ENCODE measurements at places on chromosomes 3 and 15.

DNA sequence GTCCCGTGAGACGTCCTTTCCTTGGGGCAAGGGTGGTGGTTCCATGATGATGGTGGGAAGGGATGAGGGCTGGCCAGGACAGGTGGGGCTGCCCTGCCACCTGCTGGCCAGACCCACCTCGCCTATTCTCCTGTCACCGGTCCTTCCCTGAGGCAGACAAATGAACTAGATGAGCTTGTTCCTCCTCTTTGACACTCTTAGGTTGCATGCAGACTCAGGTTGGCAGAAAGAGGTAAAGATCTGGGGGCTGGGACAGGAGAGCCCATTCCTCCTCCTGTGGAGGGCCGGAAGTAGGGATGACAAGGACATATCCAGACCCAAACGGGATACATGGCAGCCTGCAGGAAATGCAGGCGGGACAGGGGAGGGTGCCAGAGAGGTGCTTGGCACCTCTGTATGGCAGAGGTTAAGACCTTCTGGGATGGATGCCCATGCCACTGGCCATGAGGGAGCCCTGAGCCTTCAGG, 38.6 kb downstream of the ACSBG1 start:
- peak; percentile 10 for DNase-seq

- DNase-seq: no peak
Observed at GRCh38 chr3:38177181-38177580, 11.8 kb downstream of the OXSR1 start.

- no peak for DNase-seq
Observed at GRCh38 chr3:16490062-16490619, 23.4 kb downstream of the RFTN1 start.

DNA sequence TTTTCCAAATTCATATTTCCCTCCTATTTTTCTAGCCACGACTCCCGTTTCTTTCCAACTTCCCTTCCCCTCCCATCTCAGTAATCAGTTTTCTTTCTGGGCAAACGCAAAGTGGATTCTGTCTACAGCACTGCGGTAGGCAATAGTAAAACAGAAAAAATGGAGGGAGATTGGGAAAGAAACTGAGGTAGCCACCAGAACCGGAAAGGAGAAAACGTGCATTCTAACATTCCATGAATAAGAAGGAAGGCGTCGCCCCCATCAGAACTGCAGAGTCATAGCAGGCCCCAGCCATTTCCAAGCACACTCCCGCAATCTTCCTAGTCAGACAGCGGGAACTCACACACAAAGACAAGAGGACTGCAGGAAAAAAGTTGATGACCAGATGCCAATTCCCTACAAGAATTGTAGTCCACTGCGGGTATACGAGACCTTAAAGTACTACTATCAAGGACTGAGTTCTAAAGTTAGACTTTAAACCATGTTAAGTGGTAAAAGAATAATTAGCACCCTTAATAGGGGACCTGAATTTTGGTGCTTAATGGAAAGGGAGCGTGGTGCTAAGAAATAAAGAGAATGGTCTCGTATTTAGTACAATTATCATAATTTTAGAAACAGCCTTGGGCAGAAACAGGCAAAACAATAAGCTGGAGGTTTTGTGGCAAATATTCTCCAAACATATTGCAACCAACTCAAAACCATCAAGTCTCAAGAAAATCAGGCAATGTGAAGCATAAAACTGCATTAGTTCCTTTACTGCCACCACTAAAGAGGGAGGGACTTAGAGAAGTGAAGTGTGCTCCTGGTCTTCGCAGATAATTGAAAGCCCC, 1.4 kb downstream of the PFN2 start:
- DNase-seq: no peak

- no peak for DNase-seq
Observed at GRCh38 chr15:70154718-70155347, 57.1 kb upstream of the TLE3 start.

GRCh38 chr15:90087454-90088154, 14.7 kb downstream of the IDH2 start:
- no peak for DNase-seq

GRCh38 chr3:134857356-134857755, 62.3 kb downstream of the EPHB1 start:
- no peak for DNase-seq

- DNase-seq: no peak
Observed at GRCh38 chr3:148937467-148938255, 53.7 kb upstream of the GYG1 start.

DNA sequence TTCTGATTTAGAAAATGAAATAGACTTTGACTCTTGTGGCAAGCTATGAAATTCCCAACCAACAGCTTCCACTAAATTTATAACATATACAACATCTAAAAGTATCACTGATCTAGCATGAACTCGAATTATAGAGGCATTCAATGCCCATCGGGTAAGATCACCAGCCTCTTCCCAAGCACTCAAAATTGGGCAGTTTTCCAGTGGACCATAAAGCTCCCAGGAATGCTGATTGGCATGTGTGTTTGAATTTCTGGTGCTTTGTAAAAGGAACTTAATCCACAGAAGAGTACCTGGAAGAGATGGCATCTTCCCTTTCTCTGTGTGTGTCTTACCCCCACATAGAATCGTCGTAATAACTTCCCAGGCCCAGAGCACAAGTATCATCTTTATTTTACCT, 10.0 kb downstream of the LRTM1 start:
- no peak for DNase-seq

- DNase-seq: no peak
Observed at GRCh38 chr3:120424506-120424905, 26.3 kb downstream of the FSTL1 start.

- no peak for DNase-seq
Observed at GRCh38 chr15:99016680-99017321, 9.2 kb upstream of the PGPEP1L start.

GRCh38 chr3:140499114-140499757, 178.6 kb upstream of the TRIM42 start:
- DNase-seq: no peak

- no peak for DNase-seq
Observed at GRCh38 chr15:33380406-33380805, 69.6 kb downstream of the RYR3 start.

DNA sequence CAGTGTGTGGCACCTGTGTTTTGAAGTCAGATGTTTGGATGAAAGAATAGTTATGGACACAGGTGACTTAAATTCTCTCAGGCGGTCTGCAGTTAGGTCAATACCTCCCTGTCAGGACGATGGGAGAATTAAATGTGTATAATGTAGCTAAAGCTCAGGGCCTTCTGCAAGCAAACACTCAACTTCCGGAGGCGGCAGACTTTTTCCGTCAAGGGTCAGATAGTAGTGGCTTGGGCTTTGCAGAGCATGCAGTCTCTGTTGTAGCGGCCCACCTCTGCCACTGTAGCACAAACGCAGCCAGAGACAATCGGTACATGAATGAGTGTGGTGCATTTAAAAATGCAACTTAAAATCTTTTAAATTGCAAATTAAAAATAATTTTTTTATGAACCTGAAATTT, 47.4 kb downstream of the CMTM8 start:
- no peak for DNase-seq

- no peak for DNase-seq
Observed at GRCh38 chr15:97168704-97169475, 791.6 kb upstream of the ARRDC4 start.

DNA sequence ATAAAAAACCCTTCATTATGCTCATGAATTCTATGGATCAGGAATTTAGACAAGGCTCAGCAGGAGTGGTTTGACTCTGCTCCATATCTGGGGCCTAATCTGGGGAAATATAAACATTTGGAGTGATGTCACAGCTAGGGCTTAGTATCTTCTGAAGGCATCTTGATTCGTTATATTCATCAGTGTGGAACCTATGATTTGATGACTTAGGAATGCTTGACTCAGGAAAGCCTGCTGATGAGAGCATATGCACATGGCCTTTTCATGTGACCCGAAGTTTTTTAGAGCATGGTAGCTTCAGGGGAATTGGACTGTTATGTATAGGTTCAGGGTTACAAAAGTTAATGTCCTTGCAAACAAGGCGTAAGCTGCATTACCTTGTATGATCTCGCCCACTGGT, 184.9 kb upstream of the LRRC3B start:
- no peak for DNase-seq

- no peak for DNase-seq
Observed at GRCh38 chr15:93345981-93346380, 257.0 kb upstream of the RGMA start.

- peak; percentile 37 for DNase-seq
Observed at GRCh38 chr3:71584394-71585011, 975 bp upstream of the FOXP1 start.

- DNase-seq: no peak
Observed at GRCh38 chr3:9934235-9934621, 594 bp downstream of the CRELD1 start.

DNA sequence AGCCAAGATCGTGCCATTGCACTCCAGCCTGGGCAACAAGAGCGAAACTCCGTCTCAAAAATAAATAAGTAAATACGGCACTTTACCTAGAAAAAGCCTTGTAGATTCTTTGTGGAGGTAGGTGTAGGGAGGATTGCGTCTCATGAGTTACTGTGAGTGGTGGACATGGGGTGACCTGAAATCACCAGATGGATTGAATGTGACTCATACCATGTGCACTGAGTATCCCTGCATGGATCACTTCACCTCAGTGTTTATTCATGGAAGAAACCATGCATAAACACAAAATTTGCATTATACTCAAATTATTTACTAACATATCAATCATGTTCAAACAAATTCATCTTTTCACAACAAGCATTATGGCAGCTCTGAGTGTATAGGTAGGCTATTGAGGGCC, 55.9 kb downstream of the MRPS25 start:
- no peak for DNase-seq

DNA sequence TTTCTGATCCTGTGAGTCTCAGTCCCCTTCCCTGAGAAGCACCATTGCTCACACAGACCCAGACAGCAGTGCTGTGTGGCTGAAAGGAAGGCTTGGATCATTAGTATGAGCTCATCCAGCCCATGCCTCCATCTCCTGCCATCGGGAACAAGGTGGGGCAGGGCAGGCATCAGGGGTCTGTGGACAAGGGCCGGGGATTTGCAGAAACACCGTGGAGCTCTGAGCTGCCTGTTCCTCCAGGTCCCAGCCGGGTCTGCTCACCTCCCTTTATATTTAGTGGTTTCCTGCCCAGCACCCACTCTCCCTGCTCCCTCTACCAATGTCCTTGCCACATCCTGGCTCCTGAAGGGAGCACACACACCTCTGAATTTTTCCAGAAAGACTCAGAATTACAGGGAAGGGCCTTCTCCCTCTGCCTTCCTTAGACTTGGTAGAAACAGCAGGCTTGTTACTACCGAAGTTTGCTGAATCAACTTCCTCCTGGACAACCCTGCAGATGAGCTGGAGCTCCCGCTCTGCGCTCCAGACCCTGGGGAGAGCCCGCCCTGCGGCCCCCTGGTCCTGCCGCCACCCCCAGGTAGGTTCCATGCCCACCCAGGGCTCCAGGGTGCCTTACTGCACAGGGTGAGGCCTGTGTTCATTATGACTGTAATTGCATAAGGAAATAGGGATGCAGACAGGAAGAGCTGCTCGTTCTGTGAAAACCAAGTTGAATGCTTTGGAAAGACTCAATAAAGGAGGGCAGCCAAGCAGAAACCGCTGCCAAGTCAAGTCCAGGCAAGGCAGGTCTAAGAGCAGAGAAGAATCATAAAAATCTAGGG, 128.1 kb downstream of the NSMCE3 start:
- no peak for DNase-seq

DNA sequence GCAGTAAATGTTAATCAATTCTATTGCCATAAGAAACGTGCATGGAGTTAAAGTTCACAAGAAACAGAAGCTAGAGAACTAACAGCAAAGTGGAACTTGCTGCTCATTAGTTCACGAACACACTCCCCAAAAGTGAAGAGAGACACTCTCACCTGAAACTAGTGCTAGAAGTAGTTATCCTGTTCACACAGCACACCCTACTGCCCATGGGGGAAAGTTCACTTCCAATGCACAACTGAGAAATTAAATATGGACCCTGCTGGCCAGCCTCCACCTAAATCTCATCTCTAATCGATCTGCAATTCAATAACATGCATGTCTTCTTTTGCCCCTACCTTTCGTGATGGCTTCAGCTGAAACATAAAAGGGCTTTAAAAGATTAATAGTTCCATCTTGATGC, 39.4 kb upstream of the FRMD4B start:
- DNase-seq: no peak

- DNase-seq: no peak
Observed at GRCh38 chr15:42593143-42593542, 17.7 kb downstream of the STARD9 start.

GRCh38 chr15:90004671-90005070, 3.5 kb downstream of the ZNF710 start:
- DNase-seq: no peak

GRCh38 chr3:149575213-149575960, 82.4 kb downstream of the WWTR1 start:
- no peak for DNase-seq

Measured in stimulated activated CD8-positive, alpha-beta memory T cell treated with anti-CD3 and anti-CD28 coated beads, Interleukin-15, amount 100 ng/mL, for 4 hours (primary cell).